ENCODE measurements at places on chromosomes 2 and 18.

- DNase-seq, result no peak
These were observed 96.0 kb upstream of the NEUROD1 start for GRCh38 chr2:181776336-181776735.

- no peak for DNase-seq
These were observed 459.4 kb upstream of the MC4R start for GRCh38 chr18:60831971-60832370.

DNA sequence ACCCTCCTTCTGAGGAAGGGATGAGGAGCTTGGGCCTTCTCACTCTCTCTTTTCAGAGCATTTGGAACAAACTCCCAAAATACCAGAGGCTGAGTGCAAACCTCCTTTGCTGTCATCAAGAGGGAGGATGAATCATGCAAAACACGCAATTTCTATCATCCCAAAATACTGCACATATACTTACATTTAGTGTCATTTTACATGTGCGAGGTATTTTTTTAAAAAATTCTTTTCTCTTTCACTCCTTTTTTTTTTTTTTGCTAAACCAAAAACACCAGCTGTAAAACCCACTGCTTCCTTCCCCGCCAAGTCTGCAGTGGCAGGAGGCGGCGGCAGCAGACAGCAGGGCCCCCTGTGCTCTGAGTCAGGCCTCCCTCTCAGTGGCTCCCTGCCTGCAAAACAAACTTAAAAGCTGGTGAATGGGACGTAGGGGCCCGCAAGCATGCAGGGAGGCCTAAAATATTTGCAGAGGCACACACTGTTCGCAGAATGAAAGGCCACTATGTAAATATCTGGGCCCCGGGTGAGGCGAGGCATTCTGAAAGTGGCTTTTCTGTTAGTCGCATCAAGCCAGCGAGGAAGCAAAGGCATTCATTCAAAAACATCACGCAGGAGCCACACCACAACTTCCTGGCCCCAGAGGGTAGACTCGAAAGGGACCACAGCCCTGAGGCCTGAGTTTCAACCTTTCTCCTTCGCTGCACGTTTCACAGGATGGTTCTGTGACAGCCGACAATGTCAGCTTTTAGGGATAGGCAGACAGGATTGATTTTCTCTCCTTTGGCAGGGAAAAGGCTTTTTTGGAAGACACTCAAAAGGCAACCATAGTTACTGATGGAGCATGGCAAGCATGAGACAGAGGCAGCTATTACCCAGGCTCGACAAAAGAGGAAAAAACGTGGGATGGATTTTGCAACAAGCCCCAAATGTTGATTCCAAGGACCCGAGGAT, 73.4 kb downstream of the ACTR2 start:
- no peak for DNase-seq

DNA sequence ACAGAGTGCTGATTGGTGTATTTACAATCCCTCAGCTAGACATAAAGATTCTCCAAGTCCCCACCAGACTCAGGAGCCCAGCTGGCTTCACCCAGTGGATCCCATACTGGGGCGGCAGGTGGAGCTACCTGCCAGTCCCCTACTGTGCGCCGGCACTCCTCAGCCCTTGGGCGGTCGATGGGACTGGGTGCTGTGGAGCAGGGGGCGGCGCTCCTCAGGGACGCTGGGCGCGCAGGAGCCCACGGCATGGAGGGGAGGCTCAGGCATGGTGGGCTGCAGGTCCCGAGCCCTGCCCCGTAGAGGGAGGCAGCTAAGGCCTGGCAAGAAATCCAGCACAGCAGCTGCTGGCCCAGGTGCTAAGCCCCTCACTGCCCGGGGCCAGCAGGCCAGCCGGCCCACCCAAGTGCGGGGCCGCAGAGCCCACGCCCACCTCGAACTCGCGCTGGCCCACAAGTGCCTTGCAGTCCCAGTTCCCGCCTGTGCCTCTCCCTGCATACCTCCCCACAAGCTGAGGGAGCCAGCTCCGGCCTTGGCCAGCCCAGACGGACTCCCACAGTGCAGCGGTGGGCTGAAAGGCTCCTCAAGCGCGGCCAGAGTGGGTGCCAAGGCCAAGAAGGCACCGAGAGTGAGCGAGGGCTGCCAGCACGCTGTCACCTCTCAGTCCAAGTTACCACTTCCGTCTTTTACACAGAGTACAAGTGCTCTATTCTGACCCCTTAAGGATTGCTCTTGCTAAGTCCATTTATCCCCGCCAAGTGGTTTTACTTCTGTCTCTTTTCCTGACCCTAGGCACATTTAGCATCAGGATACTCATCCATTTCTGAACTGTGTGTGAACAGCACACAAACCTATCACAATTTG, 1.7 kb upstream of the RPE start:
- no peak for DNase-seq

- DNase-seq, result no peak
These were observed 33.5 kb upstream of the CCDC93 start for GRCh38 chr2:118047380-118047826.

All from NCI-H1930 (cell line).